ENCODE measurements at places on chromosomes 6 and 20. TPM values are rescaled to one million over a fixed set of nuclear protein-coding genes. Genes with fewer than 3 reads are reported as not detected.
A peak's percentile ranks its signal among the peaks of the same experiment; 100 is the strongest.

GRCh38 chr6:72418495-72418894 is 203.4 kb upstream of the KCNQ5 start:
- no peak for DNase-seq

- no peak for DNase-seq
Measured at GRCh38 chr20:22257912-22258311, 326.5 kb downstream of the FOXA2 start.

GRCh38 chr6:16432075-16433032 is 194.0 kb downstream of the GMPR start:
- DNase-seq: no peak

Gene DZANK1
- 6.1 TPM for total RNA-seq

GRCh38 chr6:35895560-35895959 is 25.3 kb downstream of the SRPK1 start:
- DNase-seq: no peak

- peak; percentile 48 for DNase-seq
Measured at GRCh38 chr6:159151266-159151855, 17.8 kb upstream of the FNDC1 start.

Gene KHDRBS2
- total RNA-seq: 0.76 TPM

Gene HUS1B
- total RNA-seq: 1.1 TPM

DNA sequence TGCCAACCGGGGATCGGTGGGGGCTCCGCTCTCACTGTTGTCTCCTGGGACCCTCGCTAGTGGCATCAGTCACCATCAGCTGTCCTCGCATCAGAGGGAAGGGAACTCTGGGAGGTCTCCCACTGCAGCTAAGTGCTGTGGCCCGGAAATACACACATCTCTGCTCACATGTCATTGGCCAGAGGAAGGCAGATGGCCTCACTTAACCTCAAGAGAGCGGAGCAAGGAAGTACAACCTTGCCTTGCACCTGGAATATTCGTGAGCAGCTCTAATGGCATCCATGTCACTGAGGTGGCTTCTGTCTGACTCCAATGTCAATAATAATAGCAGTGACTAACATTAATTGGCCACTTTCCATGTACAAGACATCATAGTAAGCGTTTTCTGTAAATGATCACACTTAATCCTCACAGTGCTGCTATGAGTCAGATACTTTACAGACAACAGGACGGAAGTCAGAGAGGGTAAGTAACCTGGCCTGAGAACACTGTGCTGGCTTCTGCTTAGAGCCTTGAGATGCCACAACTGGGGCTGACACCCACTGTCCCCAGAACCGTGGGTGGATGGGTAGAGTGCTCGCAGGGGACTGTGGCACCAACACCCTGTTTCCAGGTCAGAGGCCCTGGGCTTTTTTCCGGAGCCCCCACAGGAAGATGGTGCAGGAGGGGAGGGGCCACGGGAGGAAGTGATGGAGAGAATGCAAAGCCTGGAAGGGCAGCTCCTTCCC is 6.0 kb downstream of the LHFPL5 start:
- DNase-seq: no peak

Gene PGC
- 0.62 TPM for total RNA-seq

Gene ATP9A
- total RNA-seq: 5.4 TPM

DNA sequence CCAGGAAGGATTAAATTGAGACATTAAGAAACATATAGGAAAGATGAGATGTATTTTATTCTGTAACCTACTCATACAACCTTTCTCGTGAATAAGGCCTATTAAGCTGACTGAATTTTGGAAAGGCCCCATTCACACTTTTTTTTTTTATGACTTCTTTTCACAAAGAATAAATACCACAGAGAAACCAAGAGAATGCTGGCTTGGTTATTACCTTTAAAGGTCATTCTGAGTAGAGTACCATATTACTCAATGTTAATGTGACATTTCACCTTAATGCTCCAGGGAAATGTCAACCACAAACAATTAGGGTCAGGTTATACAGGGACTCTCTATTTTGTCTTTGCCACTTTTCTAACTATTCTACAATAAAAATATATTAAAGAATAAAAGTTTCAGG is 204.9 kb upstream of the PTCHD4 start:
- DNase-seq: no peak

- no peak for DNase-seq
Measured at GRCh38 chr6:151068761-151069312, 170.9 kb upstream of the AKAP12 start.

GRCh38 chr6:4345543-4345942 is 210.2 kb upstream of the ECI2 start:
- no peak for DNase-seq

GRCh38 chr20:57188576-57189079 is 77.8 kb downstream of the BMP7 start:
- DNase-seq: no peak

DNA sequence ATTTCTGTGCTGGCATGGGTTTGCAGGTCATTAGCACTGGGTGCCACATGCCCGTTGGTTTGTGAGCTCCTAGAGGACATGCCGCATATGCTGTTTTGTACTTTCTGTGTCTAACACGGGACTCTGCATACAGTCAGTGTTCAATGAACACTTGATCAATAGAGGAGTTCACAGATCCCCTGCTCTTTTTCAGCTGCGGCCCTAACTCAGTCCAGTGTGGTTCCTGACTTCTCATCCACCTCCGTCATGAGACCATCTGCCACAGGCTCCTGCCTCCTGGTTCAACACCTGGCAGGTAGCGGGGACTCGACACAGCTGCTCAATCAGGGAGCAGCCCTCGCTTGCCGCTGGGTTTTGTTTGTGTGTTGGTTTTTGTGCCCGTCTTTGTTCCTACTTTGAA is 13.8 kb upstream of the BMP7 start:
- no peak for DNase-seq

Gene GJA10
- total RNA-seq: not detected

Gene FAM184A
- total RNA-seq: 19.2 TPM

GRCh38 chr20:23048283-23049200 is 930 bp downstream of the THBD start:
- peak; percentile 78 for DNase-seq

Gene LY6G6D
- total RNA-seq: not detected

DNA sequence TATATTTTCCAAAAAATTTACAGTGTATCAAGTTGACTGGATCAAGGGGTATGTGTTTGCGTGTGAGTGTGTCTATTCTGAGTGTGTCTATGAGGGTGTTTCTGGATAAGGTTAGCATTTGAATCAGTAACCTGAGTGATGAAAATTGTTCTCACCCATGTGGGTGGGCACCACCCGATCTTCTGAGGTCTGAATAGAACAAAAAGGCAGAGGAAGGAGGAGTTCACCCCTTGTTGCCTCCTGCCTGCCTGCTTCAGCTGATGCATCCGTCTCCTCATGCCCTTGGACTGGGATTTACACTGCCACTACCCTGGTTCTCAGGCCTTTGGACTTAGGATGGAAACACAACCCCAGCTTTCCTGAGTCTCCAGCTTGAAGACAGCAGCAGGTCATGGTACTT is 13.7 kb upstream of the PRND start:
- no peak for DNase-seq
